ENCODE measurements at places on chromosomes 11 and 22. TPM values are rescaled to one million over a fixed set of nuclear protein-coding genes. Genes with fewer than 3 reads are reported as not detected.

DNA sequence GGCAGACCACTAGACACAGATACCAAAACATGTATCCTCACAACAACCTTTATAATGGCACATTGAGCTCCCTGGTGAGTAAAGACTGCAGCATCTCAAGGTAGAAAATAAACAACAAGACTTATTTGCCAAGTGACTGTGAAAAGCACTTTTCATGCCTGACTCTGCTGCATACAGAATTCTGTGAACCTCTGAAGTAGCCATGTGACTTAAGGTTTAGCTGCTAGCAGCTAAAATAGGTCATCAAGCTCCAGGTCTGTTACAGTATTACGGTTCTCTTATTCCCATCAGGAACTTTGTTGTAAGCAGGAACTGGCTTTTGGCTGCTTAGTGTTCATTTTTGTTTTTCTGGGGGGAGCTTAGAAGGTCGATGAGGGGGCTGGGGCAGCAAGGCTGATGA is 139.4 kb downstream of the PAX6 start:
- H3K27ac ChIP-seq: no peak overlapping the region
- H3K36me3 ChIP-seq: no peaks in the 10 kb centered on the region
- H3K4me1 ChIP-seq: no peaks in the 10 kb centered on the region

DNA sequence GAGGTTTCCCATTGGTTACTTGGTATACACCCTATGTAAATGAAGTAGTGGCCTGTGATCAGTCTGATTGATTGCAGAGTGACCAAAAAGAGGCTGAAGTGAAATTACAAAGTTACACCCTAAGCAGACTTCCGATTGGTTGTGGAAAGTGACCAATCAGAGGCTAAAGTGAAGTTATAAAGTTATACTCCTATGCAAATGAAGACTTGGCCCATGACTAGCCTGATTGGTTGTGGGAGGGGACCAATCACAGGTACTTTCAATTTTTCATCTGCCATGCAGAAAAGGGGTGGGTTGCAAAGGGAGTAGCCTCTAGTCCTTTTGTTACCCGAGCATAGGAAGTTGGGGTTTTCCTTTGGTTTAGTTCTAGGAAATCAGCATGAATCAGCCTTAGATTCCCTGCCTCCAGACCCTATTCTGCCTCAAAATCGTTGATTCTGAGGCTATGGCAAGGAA is 18.1 kb upstream of the CSTF3 start:
- no peaks in the 10 kb centered on the region for H3K36me3 ChIP-seq
- no peak overlapping the region for H3K4me3 ChIP-seq
- no peak for DNase-seq
- no peaks in the 10 kb centered on the region for H3K4me1 ChIP-seq
- no peaks in the 10 kb centered on the region for H3K27me3 ChIP-seq

GRCh38 chr11:84812471-84812969 is 814.6 kb downstream of the DLG2 start:
- no peak for DNase-seq
- no peak overlapping the region for H3K27ac ChIP-seq
- no peak overlapping the region for H3K4me3 ChIP-seq

DNA sequence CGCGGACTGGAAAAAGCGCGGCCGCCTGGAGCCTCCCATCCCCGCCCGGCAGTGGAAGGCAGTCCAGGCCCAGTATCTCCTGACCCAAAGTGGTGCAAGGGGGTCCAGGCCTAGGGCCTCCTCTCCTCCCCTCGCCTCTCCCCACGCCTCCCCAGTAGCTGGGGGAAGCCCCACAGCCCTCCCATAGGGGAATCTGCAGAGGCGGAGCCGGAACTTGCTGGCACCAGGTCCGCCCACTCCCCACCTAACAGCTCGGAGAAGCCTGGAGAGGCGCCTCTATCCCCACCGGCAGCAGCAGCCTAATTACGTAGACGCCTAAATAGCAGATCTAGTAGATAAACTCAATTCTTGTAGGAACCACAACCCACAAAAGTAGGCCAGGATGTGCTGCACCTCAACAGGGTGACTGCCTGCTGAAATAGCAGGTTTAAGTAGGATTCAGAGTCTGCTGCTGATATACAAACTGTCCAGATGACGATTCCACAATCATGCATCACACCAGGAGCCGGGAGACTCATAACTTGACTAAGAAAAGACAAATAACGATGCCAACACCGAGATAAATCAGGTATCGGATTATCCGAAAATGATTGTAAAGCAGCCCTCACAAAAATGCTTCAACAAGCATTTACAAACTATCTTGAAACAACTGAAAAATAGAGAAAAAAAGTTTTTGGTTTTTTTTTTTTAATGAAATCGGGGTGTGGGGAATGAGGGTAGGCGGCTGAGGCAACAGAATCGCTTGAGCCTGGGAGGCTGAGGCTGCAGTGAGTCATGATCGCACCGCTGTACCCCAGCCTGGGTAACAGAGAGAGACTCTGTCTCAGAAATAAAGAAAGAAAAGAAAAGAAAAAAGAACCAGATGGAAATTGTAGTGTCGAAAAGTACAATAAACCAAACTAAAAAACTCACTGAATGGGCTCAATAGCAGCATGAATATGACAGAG is 11.4 kb upstream of the BRD1 start:
- H3K27ac ChIP-seq: no peak overlapping the region
- peak; percentile 46 for DNase-seq
- H3K4me3 ChIP-seq: no peak overlapping the region
- H3K36me3 ChIP-seq: no peaks in the 10 kb centered on the region

DNA sequence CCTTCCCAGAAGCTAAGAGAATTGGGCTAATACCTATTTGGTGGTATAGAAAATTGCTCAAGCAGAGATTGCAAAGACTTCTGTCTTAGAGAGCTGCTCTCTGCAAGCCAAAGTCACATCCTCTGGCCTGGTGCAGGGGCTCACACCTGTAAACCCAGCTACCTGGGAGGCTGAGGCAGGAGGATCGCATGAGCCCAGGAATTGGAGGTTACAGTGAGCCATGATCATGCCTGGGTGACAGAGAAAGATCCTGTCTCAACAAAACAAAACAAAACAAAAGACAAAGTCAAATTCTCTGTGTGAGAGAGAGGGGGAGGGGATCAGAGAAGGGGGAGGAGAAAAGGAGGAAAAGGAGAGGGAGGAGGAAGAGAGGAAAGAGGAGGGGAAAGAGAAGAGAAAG is 15.0 kb upstream of the EXPH5 start:
- no peaks in the 10 kb centered on the region for H3K36me3 ChIP-seq
- no peak overlapping the region for H3K27ac ChIP-seq
- no peak for DNase-seq
- no peak overlapping the region for H3K4me3 ChIP-seq
- H3K27me3 ChIP-seq: no peaks in the 10 kb centered on the region

DNA sequence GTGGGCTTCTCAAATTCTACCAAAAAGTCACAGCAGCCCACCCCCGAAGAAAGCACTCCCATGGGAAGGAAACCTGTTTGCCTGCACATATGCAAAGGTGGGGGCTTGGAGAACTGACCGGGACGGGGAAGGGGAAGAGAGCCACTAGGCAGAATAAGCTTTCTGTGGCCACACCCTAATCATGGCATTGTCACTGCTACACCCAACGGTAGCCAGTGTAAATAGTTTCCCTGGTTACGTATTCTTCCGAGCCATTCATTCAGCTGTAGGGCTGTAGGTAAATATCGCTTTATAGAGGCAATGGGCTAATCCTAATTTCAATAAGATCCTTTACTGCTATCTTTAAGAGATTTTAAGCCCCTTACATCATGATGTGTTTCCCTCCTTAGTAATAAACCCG is 61.7 kb downstream of the PRDM11 start:
- no peak overlapping the region for H3K27ac ChIP-seq
- H3K4me3 ChIP-seq: no peak overlapping the region
- H3K36me3 ChIP-seq: peaks cover 2% of the 10 kb centered on the region
- H3K27me3 ChIP-seq: no peaks in the 10 kb centered on the region
- no peaks in the 10 kb centered on the region for H3K4me1 ChIP-seq

DNA sequence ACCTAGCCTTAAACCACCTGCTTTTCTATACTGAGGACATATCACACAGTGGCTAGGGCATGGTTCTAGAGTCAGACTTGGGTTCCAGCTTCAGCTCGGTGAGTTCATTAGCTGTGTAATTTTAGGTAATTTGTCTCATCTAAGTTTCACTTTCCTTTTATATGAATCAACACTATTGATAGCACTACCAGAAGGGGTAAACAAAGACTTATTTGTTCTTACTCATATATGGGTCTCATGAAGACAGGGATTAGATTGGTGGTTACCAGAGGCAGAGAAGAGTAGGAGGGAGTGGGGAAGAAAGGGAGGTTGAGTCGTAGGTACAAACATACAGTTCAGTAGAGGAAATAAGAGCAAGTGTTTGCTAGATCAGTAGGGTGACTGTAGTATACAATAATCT is 924.7 kb downstream of the OPCML start:
- H3K36me3 ChIP-seq: no peaks in the 10 kb centered on the region
- DNase-seq: no peak
- no peak overlapping the region for H3K27ac ChIP-seq
- no peaks in the 10 kb centered on the region for H3K27me3 ChIP-seq

GRCh38 chr11:76604081-76604625 is 66.4 kb downstream of the LRRC32 start:
- H3K27me3 ChIP-seq: no peaks in the 10 kb centered on the region
- peak; percentile 41 for DNase-seq
- H3K4me1 ChIP-seq: no peaks in the 10 kb centered on the region
- H3K27ac ChIP-seq: no peak overlapping the region
- H3K36me3 ChIP-seq: no peaks in the 10 kb centered on the region
- H3K4me3 ChIP-seq: no peak overlapping the region

DNA sequence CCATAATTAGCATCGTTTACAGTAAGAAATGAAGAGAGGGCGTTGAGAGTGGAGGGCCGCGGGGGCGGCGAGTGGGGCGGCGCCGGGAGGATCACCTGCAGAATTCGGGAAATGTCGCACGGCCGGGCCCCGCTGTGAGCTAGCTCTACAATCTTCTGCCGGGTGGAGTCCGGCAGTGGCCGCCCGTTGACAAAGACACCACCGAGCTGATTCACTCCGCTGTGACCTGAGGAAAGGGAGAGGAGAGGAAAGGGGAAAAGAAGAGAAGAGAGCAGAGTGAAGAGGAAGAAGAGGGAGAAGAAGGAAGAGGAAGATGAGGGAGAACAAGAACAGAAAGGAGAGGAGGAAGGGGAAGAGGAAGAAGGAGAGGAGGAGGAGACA is 8.5 kb downstream of the PAX6 start:
- no peak overlapping the region for H3K4me3 ChIP-seq
- H3K36me3 ChIP-seq: no peaks in the 10 kb centered on the region
- H3K4me1 ChIP-seq: no peaks in the 10 kb centered on the region
- peak; percentile 58 for DNase-seq

- peaks cover 2% of the 10 kb centered on the region for H3K36me3 ChIP-seq
- no peak for DNase-seq
- no peak overlapping the region for H3K27ac ChIP-seq
- H3K27me3 ChIP-seq: no peaks in the 10 kb centered on the region
Measured at GRCh38 chr22:41598081-41598480, 8.4 kb upstream of the PMM1 start.

Gene FAM181B
- total RNA-seq: 1.9 TPM

Gene EFCAB6
- total RNA-seq: 1.5 TPM

Gene KIAA1671
- total RNA-seq: 93.3 TPM

Gene OR6A2
- 0.26 TPM for total RNA-seq

Gene ACER3
- total RNA-seq: 17.6 TPM

Gene MUC5B
- not detected for total RNA-seq

All from aorta (tissue), 5 donors.